ENCODE measurements at places on chromosomes 2 and 18.

GRCh38 chr2:163259489-163259888, 420.9 kb upstream of the KCNH7 start:
- DNase-seq, result no peak

DNA sequence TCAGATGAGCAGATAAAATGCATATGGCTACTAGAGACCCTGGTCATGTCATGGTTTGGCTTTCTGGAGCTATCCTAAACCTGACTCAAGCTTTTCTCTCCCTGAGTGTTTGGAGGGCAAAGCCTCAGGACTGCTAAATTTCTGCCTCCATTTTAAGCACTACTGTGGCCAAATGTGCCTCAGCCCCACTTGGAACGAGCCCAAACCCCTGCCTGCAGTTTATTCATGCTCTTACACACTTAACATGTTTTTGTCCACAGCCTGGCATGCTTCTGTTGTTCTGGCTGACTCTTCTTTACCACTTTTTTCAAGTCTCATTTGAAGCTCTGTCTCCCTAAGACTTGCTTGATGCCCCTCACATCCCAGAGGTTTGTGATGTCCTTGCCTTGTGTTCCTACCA, 24.7 kb downstream of the MGAT5 start:
- no peak for DNase-seq

- DNase-seq, result no peak
Measured at GRCh38 chr2:926259-926793, 24.3 kb upstream of the SNTG2 start.

GRCh38 chr2:50125246-50125645, 906.7 kb downstream of the NRXN1 start:
- no peak for DNase-seq

- no peak for DNase-seq
Measured at GRCh38 chr2:9095690-9096089, 92.2 kb upstream of the MBOAT2 start.
